HAP-1 (cell line): ENCODE measurements at places on chromosomes 7 and 10.

DNA sequence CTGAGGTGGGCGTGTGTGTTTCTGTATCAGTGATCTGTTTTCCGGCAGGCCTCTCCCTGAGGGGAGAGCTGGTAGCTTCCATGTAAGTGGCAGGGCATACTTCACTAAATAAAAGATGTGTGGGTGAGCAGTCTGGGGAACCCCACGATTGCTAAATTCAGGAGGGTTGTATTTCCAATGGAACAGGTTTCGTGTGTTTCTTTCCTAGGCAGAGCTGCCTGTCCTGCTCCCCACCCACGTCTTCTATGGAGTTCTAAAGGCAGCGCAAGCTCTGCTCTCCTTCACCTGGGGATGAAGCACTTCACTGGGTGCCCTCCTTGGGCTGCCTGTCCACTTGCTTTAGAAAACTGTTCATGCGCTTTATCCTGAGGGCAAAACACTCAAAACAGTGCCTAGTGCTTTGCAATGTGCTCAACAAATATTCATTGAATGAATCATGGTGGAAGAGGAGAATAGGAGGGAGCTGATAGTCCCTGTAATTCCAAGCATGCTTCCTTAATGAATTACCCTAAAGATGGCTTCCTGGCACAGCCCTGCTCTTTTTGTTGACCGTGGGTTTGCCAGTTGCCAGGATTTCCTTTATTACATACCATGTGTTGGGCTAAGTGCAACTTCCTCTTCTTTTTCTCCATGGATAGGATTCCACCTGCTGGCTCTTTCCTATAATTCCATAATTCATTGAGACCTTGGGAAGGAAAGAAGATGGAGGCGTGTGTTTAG is 50.6 kb upstream of the SRPK2 start:
- DNase-seq, result no peak

GRCh38 chr7:140674356-140674800 is 1.6 kb downstream of the ADCK2 start:
- no peak for DNase-seq

DNA sequence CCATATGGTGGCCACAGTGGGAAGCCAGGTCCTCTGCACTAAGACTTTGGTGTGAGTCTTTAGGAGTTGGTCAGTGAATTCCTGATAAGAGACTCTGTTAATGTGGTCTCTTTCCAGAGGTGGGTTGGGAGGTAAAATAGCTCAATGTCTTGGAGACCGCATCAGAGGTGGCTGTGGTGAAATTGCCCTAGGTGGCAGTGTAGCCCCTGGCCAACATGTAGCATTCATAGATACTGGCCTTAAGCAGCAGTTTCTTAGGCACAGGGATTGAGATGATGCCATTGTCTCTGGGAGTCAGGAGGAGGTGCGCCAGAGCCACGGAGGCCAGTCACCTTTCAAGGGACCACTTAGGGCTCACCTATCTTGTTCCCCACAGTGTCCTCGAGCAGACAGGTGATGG is 202.8 kb downstream of the CREB5 start:
- no peak for DNase-seq

- peak; percentile 88 for DNase-seq
Measured at GRCh38 chr10:22316286-22317075, at the start of gene COMMD3. TSS of gene COMMD3 (plus strand) at chr10:22316388. CDS start at chr10:22316418, 30 bp downstream.

DNA sequence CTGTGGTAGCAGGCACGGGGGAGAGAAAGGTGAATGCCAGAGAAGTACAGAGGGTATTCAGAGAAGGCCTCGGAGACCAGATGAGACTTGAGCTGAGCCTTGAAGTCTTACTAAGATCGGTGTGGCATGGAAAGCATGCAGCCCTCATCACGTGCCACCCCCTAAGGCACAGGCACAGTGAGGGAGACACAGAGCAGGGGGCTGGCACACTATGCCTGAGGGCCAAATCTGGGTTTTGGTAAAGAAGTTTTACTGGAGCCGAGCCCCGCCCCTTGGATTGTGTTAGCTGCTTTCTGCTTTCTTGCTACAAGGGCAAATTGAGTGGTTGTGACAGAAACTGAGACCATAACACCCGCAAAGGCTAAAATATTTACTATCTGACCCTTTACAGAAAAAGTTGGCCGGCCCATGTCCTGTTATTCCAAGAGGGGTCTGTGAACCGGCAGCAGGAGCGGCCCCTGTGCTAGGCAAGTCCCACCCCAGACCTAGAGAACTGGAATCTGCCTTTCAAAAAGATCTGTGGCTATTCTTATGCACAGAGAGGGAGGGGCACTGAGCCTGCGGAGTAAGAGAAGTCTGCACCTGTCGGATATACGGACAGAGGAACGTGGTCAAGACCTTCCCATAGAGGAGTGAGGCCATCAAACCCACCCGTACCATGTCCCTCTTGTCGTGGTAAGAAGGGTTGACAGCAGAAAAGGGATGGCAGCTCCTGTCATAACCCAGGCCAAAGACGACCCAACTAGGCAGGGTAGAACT is 109.3 kb upstream of the RHEB start:
- peak; percentile 47 for DNase-seq

- no peak for DNase-seq
Measured at GRCh38 chr7:144736880-144737493, 98.9 kb downstream of the TPK1 start.
